ENCODE measurements at places on chromosomes 16 and 17.

- no peak for DNase-seq
Measured at GRCh38 chr17:9938764-9939163, 33.7 kb upstream of the RCVRN start.

GRCh38 chr17:57121308-57122042 is 36.4 kb downstream of the AKAP1 start:
- DNase-seq: no peak

DNA sequence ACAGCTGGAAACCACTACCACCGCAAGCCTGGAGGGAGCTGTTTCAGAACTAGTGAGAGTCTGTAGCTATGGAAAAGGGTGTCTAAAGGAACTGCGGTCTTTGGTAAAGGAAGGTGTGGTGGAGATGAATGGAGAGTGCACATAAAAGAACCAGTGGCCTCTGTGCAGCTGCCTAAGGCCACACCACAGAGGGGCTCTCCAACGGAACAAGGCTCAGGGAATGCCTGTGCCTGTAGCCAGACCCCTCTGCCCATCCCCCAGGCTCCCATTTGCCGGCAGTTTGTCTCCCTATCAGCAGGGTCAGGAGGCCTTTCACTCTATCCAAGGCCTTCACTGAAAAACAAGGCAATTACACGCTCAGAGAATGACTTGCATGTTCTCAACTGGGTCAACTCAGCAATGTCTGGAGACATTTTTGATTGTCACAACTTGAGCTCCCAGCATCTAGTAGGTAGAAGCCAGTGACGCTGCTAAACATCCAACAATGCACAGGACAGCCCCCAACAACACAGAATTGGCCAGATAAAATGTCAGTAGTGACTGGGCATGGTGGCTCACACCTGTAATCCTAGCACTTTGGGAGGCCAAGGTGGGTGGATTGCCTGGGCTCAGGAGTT is 3.3 kb upstream of the FDXR start:
- DNase-seq: no peak

GRCh38 chr17:17466511-17466910 is 10.3 kb upstream of the MED9 start:
- DNase-seq: no peak

GRCh38 chr17:81373536-81374160 is 21.6 kb upstream of the BAHCC1 start:
- no peak for DNase-seq

All from stimulated activated CD4-positive, alpha-beta T cell treated with anti-CD3 and anti-CD28 coated beads, TNF-alpha, amount 100 ng/mL, for 24 hours (primary cell).